ENCODE measurements at places on chromosomes 12 and 14.

DNA sequence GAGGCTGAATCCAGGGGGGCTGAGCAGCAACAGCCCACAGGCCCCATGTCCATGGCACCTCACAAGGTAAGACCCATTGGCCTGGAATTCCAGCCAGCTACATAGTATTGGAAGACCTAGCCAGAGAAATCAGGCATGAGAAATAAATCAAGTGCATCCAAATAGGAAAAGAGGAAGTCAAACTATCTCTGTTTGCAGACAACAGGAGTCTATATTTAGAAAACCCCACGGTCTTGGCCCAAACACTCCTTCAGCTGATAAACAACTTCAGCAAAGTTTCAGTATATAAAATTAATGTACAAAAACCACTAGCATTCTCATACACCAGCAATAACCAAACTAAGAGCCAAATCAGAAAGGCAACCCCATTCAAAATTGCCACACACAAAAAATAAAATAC, 16.9 kb downstream of the PDE6H start:
- no peak for DNase-seq

- no peak for DNase-seq
Observed at GRCh38 chr12:65615118-65615517, 209.2 kb upstream of the HMGA2 start.

GRCh38 chr14:52259434-52259833, 8.1 kb upstream of the PTGDR start:
- DNase-seq, result no peak

DNA sequence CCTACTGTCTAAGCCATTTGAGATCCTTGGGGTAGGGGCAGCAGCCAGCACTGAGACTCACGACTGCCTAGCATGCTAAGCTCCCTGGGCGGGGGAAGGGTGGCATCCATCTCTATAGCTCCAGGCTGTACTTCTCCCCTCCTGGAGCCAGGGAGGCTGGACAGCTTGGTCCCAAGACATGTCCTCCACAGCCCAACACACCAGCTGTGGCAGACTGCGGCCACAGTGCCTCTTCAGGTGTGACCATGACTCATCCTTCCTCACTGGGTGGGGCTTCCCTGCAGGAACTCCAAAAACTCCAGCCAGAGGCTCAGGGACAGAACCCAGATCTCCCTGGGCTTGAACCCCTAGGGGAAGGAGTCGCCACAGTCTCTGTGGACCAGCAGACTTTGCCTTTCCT, 193.9 kb downstream of the GPHN start:
- DNase-seq, result no peak

DNA sequence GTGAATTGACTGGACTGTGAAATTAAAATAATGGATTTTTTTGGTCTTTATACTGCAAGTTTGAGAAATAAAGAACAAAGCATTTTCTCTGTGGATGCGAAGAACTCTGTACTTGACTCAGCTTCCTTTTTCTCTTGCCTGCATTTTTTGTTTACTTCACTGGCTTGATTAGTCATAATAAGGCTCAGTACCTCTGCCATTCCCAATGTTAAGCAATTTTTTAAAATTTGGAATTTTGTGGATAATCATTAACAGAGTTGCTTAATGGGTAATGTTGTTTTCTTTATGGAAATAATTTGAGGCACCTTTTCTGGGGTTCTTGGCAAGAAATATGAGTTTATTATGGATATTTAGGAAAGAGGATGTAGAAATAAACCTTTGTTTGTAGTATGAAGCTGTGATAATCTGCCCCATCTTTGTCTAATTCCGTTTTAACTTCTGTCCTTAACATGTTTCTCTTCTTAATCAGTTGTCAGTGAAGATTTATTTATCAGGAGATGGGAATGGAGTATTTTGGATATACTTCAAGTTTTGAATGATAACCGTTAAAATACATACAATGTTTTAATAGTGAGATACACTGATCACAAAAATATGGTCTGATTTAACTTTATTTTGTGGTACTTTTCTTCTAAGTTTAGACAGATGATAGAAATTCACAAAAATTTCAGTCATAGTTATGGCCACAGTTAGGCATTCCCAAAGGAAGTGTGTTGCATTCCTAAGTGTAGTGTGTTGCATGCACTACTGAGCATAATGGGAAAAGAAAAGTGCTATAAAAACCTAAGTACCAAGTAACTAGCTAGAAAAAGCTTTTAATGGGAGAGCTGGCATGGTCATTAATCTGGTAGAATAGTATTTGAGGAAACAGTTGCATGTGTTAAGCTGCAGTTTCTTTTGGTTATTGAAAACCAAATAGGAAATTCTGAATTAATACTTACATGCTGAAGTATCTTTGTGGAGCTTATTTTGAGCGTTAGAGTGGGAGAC, 27.7 kb downstream of the WNK1 start:
- no peak for DNase-seq

- DNase-seq, result no peak
Observed at GRCh38 chr12:101675555-101675954, 21.9 kb upstream of the CHPT1 start.

DNA sequence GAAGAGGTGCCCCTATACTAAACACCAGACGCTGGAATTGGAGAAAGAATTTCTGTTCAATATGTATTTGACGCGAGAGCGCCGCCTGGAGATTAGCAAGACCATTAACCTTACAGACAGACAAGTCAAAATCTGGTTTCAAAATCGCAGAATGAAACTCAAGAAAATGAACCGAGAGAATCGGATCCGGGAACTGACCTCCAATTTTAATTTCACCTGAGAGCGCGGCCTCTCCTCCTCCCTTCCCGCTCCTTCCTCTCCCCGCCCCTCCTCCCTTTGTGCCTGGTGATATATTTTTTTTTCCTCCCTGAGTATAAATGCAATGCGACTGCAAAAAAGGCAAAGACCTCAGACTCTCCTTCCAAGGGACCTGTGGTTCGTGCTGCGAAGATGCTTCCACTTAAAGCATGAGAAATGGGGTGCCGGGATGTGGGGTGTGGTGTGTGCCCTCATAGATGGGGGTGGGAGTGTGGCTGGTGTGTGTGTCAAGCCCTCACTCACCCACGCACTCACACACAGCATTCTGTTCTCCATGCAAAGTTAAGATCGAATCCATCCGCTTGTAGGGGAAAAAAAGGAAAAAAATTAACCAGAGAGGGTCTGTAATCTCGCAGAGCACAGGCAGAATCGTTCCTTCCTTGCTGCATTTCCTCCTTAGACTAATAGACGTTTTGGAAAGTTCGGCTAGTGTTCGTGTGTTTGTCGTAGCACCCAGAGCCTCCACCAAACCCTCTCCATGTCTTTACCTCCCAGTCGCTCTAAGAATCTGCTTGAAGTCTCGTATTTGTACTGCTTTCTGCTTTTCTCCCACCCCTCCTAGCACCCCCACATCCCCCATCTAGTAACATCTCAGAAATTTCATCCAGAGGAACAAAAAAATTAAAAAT, 4.5 kb downstream of the HOXC10 start:
- DNase-seq, result no peak

DNA sequence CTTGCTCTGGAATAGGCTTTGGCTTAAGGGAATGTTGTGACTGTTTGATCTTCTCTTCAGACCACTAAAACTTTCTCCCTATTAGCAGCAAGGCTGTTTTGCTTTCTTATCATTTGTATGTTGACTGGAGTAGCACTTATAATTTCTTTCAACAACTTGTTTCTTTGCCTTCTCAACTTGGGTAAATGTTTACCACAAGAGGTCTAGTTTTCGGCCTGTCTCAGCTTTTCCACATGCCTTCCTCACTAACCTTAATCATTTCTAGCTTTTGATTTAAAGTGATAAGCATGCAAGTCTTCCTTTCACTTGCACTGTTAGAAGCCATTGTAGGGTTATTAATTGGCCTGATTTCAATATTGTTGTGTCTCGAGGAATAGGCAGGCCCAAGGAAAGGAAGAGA, 126.7 kb upstream of the AEBP2 start:
- no peak for DNase-seq

GRCh38 chr12:50087151-50087550, 2.0 kb downstream of the SMARCD1 start:
- DNase-seq, result no peak

GRCh38 chr12:6233121-6233971, 33.1 kb downstream of the CD9 start:
- no peak for DNase-seq
